ENCODE measurements at places on chromosomes 5 and 9.

DNA sequence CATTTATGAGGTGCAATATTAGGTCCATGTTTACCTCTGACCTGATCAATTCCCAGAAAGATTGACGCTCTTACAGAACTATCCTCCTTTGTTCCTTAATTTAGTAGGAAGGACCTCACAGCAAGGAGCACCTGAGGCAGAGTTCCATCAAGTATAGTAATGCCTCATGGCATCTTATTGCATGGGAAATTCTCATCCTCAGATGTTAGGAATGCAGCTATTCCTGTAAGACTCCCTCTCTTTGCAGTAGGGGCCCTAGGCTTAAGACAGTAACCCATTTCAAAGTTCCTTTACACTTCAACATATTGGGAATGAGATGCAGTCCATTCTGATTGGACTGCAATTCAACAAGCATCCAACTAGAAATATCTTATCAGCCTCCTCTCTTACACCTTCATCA, 69.8 kb downstream of the SLCO4C1 start:
- DNase-seq, result no peak

DNA sequence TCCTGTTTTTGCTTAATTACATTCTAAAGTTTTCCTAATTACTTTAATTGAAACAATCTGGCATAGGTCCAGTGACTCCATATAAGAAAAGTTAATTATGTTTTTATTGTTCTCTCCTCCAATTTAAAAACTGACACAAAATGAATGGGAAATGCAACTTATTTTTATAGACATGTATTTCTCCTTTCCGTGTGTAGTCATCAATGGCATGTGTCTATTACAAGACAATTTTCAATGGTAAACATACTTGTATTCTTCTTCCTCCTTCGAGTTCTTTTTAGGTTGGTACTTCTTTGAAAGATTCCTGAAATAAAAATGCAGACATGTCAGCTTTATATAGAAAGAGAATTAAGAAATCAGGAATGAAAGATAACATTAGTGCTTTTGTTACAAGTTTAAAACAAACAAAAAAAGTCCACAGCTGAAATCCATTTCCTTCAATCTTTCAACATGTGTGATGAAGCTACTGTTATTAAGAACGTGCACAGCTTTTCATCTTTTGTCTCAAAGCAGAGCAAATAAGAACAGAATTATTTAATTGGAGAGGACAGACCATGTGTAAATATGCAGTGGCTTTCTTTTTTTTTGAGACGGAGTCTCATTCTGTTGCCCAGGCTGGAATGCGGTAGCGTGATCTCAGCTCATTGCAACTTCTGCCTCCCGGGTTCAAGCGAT, 63.8 kb downstream of the FNBP1 start:
- no peak for DNase-seq

- no peak for DNase-seq
Observed at GRCh38 chr9:99299211-99300102, 77.4 kb downstream of the SEC61B start.

- DNase-seq, result no peak
Observed at GRCh38 chr5:54993318-54993717, 7.9 kb upstream of the ESM1 start.

GRCh38 chr5:8721536-8721935, 824.3 kb downstream of the SEMA5A start:
- no peak for DNase-seq

- DNase-seq, result no peak
Observed at GRCh38 chr5:62256161-62257019, 49.6 kb upstream of the KIF2A start.

GRCh38 chr9:9847750-9848149, 765.1 kb downstream of the PTPRD start:
- DNase-seq, result no peak

DNA sequence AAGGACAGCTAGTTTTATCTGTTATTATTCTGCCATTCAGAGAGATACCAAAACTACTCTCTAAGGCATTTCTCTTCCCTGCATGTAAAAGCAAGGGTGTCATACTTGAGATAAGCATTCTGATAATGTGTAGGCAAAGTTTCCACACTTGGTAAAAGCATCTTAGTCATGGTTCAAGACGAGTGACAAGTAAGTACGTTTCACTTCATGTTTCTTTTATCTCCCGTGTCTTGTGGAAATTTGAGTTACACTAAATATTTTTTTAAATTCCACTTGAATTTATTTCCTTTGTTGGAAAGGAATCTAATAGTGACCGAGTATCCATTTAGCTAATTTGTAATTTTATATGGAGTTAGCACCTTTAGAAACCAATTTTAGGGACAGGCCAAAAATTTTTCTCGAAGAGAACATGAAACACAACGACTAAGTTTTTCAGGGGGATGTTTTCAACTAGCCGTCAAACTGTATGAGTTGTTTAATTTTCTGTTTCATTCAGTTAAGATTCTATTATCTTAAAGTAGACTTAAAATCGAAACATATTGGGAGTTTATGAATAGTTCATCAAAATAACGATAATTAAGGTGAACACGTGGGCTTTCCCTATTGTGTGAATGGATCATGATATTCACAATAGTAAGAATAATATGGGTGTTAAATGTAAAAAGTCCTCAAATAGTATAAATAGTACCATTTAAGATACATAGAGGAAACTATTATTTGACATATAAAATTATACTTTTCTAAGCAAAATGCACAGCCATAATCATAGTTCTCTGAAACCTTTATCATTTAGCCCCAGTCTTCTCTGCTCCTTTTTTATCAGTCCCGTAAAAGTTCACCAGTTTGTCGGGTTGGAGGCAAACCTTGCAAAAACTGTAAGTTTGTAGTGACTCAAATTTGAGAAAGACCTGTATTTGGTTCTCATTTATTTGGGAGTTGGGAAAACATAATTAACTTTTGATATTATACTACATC, 1.6 kb downstream of the RFESD start:
- no peak for DNase-seq

DNA sequence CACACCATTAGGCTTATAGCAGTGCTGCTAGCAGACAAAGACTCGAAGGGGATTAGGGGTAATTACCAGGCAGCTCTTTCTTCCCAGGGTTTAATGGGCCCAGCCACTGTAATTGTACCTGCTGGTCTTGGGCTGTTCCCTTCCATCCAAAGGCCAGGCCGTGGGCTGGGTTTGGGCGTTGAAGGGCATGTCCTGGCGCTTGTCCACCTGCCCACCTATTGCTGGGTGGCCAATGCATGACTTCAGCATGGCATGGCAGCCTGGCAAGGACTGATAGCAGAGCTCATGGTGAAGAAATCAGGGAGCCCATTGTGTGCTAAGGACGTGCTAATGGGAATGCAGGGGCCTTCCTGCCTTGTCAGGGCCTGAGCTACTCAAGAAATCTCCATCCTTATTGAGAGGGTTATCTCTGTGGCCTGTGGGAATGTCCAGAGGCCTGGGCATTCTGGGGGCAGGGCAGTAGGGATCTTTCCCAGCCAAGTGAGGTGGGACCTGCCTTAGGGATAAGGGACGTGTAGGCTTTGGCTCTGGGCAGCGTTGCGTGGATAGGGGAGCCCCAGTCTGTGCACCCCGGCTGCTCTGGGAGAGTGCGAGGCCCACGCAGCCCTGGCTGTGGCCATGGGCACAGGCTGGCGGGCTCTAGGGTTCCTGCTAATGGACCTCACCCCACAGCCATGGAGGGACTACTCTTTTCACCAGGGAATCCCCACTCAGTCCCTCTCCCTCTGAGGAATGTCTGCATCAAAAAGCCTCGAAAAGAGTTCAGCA, 116.1 kb upstream of the PITX1 start:
- no peak for DNase-seq

GRCh38 chr9:79362100-79363081, 209.4 kb upstream of the TLE4 start:
- no peak for DNase-seq

- no peak for DNase-seq
Observed at GRCh38 chr9:25990376-25990775, 312.1 kb upstream of the TUSC1 start.

GRCh38 chr9:34405719-34406118, 29.0 kb upstream of the MYORG start:
- no peak for DNase-seq

DNA sequence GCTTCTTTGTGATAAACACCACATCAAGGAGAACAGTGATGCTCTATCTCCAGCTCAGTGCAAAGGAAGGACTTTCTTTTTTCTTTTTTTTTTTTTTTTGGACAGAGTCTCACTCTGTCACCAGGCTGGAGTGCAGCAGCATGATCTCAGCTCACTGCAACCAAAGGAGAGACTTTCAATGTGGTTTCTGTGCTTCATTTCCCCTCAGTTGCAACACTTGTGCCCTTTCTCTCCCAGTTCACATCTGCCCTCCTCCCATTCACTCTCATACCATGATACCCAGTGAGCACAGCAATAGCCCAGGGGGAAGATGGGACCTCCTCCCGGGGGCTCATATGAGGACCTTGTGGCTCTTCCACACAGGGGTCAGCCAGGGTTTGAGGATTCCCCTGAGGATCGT, 110.0 kb downstream of the MTRR start:
- DNase-seq, result no peak

DNA sequence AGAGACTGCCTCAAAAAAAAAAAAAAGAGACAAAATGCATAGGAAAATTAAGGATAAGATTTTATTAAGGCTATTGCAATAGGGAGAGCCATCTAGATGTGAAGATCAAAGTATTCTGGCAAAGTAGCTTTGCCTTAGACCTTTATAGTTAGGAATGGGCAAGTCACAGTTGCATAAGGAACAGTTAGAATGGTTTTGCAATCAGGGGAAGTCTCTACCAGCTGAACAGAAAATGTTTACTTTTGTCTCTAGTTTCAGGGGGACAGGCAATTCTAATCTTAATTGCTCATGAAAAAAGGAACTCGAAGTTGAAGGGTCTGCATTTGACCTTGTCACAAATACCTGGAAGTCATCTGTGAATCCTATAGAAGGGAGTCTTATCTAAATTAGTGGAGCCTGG, 13.1 kb upstream of the ATP6V1G1 start:
- no peak for DNase-seq

DNA sequence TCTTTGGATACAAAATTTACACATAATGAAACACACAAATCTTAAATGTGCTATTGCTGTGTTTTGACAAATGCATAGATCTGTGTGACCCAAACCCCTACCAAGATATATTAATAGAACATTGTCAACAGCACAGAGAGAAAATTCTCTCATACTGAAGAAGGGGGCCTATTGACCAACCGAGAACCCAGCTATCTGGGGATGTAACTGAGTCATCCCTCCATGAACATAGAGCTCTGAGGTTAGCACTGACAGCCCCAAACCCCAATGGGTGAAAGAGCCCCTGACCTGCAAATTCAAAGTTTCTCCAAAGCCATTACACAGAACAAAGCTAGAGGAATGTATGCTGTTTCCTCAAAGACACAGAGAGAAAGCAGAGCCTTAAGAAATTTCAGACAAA, 180.8 kb downstream of the PAX5 start:
- no peak for DNase-seq

DNA sequence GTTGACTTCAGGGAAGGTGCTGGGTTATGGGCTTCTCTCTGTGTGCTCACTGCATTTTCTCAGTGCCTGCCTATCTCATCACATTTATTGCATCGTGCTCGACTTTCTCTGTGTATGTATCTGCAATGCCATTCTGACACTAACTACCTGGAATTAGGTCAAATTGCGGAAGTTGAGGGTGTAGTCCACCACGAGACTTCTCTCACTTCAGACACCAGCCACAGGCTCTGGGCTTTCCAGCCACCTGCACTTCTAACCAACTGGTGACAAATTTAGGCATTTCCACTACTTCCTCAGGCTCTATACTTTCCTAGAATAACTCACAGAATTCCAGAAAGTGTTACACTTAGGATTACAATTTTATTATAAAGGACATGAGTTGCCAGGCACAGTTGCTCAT, 188.6 kb upstream of the ZNF608 start:
- no peak for DNase-seq

- no peak for DNase-seq
Observed at GRCh38 chr9:124010665-124011321, 775 bp upstream of the LHX2 start.

DNA sequence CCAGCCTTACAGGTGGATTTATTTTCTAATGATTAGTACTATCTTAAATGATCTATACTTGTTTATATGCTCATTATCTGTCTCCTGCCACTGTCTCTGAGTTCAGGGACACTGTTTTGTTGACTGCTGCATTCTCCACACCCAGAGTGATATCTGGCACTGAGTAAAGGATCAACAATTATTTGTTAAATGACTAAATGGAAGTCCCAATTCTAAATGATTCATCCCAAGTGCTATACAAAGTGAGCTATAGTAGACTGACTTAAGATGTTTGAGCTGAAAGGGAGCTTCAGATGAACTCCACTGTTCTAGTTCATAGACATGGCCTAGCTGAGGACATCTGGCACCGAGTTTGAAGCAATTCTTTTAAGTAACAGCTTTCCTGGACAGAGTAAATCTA, 40.5 kb downstream of the ITGA2 start:
- DNase-seq, result no peak

GRCh38 chr5:140351609-140352334, 5.4 kb upstream of the HBEGF start:
- peak; percentile 31 for DNase-seq

DNA sequence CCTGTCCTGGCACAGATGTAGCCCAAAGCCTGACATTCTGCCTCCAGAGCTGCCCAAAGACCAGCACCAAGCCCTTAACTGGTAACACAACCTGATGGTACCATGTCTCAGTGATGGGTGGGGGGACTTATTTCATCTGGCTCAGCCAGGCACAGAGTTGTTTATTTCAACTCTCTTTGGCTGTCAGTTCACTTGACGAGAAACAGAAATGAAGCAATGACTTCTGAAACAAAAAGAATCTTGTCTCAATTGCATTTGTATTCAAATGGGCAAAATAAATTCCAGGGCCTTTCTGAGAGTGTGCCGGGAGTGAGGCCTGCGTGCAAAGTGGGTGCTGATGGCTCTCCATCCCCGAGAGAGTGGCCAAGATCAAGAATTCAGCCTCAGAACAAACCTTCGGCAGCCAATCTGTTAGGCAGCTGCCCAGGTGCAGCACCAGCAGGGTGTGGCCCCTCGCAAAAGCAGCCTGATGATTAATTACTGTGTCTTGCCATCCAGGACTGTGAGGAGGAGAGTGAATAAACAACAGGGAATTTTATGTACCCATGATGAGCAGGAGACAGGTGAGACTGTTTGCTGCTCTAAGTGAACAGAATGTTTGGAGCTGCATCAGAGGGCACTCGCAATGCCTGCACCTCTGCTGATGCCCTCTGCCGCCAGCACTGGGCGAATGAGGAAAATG, 238.0 kb downstream of the HSPA4 start:
- no peak for DNase-seq

DNA sequence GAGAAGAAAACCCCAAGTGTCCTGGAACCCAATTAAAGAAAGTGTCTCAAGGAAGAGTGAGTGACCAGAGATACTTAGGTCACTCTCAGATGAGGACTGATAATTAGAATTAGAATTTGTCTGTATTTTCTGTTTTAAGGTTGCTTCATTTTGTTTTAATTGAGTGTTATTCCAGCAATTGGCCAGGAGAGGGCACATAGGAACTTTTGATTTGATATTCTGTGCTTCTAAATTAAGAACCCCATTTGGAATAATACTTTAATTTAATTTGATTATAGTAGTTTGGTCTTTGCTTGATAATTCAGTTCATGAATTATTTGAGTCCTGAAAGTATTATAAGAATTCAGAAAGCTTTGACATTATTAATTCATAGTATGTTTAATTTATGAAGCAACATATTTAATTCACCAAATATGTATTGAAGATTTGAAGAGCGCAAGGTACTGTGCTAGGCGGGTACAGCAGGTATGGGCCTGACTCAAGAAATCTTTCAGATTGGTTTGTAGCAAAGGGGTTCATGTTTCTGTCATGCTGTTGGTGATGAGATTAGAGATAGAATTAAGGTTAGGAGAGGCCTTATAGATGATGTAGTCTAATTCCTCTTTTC, 4.9 kb downstream of the MRPL22 start:
- no peak for DNase-seq

All from activated CD4-positive, CD25-positive, alpha-beta regulatory T cell (primary cell).